Central memory CD4-positive, alpha-beta T cell (primary cell): ENCODE measurements at places on chromosomes 3 and 15.

DNA sequence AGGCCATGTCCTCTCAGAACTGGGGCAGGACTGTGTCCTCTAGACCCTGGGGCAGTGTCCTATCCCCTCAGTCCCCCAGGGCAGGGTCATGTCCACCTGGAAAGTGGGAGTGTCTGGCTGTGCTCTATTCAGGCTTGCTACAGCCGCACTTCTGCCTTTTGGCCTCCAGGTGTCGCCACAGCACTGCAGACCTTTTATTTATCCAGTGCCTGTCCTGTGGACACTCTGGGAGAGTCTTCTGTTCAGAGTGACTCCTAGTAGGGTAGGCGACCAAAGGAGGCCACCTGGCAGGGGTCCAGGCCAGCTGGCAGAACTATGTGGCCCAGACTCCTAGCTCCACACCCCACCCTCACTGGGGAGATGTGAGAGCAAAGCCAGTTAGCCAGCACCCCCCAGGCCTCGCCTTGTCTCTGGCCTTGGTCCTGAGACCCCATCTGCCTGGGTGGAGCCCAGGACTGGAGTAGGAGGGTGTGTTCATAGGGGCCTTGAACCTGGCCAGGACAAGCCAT, 3.9 kb downstream of the TMIE start:
- peak; percentile 59 for DNase-seq

GRCh38 chr15:33547876-33548275, 237.1 kb downstream of the RYR3 start:
- DNase-seq: no peak

- DNase-seq: no peak
Observed at GRCh38 chr3:10453431-10454163, 51.8 kb downstream of the ATP2B2 start.

DNA sequence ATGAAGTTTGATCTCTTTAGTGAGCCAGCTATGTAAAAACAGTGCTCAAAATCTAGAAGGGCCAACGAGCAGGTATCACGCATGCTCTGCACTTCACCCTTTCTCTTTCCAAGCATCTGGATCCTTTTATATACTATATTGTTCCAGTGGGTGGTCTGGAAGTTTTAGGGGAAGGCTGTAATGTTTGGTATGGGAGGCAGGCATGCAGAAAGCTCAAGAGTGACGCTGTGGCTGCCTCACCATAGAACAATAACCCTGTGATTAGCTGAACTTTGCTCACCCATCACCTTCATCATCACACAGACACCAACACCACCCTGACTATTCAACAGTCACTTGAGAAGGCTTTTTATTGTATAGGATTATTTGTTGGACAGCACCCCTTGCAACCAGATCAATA, 81.6 kb downstream of the FBN1 start:
- DNase-seq: no peak

- DNase-seq: no peak
Observed at GRCh38 chr15:79523266-79523665, 91.1 kb downstream of the MINAR1 start.

DNA sequence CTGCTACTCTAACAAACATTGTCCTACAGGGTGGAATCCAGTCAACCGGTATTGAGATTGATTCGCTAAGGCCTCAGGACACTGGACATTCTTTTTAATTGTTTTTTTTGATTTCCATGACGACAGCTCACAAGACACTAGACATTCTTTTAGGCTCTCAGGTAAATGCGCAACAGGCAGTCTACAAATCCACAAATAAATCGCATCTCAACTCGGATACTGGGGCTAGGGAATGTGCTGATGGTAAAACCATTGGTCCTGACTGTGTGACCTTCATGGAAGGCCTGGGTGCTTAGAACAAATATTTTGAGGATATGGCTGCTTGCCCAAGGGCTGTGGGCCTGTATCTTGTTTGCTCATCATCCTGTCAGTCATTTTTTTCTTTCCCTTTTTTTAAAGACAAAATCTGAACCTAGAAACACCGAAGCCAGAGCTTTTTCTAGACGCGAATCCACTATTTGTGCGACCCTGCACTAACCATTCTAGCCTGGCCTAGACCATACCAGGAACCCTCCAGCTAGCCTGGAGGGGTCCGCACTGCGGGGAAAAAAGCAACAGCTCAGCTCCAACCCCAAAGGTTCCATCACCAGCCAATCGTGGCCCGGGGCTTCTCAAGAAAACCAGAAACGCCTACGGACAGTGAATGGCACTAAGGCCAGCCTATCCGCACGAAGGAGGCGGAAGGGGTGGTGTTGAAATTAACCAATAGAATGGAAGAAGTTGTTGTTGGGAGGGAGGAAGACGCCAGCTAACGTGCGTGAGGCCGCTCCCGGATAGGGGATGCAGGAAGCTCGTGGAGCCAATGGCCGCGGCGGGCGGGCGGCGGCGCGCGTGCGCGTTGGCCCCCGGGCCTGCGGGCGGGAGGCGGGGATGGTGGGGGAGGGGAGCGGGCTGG, 18.1 kb upstream of the CHD2 start:
- peak; percentile 99 for DNase-seq

DNA sequence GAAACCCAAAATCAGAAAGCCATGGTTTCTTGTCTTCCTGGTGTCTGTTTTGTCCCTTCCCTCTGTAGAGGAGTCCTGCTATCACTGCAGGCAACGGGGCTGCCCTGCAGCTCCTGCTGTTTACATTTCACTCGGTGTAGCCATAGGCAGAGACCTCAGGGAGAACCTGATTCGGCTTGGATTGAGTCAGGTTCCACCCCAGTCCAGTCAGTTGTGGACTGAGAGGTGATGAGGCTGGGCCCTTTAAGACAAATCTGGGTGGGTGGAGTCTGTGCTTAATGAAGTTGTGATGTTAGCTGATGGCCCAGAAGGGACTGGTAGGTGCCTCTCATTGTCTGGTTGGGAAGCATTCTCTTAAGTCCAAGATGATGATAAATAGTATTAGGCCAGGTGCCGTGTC, 35.7 kb downstream of the FLNB start:
- no peak for DNase-seq

- no peak for DNase-seq
Observed at GRCh38 chr3:99954914-99955644, 137.4 kb downstream of the CMSS1 start.

DNA sequence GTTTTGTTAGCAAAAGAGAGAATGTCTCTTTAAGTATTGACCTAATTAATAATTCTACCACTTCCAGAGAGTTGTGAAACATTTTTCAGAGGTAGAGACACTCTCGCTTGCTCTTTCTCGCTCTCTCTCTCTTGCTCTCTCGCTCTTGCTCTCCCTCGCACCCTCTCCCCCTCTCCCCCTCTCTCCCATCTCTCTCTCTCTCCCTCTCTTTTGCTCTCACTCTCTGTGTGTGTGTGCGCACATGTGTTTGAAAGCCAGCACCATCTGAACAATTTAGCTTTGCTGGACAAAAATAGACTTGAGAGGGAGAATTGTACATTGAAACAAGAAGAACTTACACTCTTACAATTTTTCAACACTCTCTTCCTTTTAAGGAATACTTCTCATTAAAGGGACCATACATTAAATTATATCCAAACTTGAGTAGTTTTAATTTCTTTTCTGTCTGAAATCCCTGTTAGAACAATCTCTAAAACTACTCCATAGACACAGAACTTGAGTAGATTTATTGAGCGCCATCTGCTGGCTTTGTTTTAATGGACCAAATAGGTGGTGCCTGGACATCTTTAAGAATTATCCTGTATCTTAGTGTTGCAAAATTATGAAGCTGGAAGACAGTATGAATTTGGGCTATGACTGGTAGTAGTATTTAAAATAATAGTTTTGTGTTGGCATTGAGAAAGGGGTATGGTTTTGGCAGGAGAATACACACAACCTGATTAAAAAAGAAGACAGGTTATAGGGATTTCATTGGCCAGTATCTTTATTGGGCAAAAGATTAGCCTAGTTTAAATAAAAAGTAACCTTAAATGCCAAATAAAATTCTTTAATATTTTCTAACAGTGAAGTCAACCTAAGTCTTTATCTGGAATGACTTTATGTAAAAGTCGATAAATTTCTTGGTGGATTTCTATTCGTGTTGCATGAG, 124.6 kb downstream of the AKAP13 start:
- peak; percentile 27 for DNase-seq

DNA sequence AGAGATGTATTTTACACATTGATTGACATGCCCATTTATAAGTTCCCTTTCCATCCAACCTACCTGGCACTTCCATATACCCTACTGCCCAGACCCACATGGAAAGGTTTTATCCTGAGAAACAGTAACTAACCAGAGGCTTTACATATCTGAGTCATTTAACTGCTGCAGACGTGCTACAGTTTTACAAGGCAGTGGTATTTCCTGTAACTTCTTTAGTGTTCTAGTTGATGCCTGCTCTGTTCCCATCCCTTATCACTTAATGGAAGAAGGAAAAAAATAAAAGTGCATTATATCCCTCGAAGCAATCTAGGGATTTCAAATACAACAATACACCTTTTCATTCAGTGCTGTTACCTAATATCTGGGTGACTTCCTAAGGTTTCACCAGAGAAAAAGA, 107.1 kb downstream of the TMCO5A start:
- no peak for DNase-seq

DNA sequence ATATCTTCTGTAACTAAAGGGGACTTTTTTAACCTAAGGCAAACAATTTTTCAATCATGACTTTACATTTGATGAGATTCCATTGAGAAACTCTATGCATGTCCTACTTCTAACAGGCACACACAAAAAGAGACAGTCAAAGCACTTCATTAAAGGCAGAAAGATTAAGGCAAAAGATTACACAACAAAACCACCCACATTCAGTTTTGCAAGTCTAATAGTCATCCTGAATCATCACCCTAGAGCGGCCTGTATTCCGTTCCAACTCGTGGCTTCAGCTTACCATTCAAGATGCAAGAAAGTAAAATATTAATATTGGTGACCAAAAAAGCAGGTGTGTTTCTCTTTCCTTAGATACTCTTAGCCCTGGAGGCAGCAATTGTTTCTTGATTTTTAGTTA, 205.9 kb downstream of the P3H2 start:
- no peak for DNase-seq

GRCh38 chr15:62896969-62897486, 145.5 kb upstream of the TPM1 start:
- no peak for DNase-seq

GRCh38 chr15:49232236-49232806, 62.3 kb downstream of the GALK2 start:
- DNase-seq: no peak

DNA sequence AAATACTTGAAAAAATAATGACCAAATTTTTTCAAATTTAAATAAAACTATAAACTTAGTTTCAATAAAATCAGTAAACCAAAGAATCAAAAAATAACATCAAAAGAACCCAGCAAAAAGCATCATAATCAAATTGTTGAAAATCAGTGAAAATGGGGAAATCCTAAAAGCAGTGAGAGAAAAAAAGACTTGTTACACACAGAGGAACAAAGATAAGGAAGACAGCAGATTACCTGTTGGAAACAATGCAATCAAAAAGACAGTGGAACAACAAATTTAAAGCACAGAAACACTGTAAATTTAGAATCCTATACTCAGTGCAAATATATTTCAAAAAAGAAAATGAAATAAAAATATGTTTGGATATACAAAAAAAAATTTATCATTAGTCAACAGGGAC, 156.2 kb upstream of the LMCD1 start:
- DNase-seq: no peak

DNA sequence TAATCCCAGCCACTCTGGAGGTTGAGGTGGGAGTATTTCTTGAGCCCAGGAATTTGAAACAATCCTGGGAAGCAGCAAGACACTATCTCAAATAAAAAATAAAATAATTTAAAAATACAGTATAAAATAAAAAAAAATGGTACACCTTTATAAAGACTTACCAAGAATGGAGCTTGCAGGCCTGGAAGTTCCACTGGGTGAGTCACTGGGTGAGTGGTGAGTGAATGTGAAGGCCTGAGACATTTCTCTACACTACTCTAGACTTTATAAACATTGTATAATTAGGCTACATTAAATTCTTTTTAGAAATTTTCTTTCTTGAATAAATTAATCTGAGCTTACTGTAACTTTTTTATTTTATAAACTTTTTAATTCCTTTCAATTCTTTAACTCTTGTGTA, 609.1 kb upstream of the BCHE start:
- no peak for DNase-seq

DNA sequence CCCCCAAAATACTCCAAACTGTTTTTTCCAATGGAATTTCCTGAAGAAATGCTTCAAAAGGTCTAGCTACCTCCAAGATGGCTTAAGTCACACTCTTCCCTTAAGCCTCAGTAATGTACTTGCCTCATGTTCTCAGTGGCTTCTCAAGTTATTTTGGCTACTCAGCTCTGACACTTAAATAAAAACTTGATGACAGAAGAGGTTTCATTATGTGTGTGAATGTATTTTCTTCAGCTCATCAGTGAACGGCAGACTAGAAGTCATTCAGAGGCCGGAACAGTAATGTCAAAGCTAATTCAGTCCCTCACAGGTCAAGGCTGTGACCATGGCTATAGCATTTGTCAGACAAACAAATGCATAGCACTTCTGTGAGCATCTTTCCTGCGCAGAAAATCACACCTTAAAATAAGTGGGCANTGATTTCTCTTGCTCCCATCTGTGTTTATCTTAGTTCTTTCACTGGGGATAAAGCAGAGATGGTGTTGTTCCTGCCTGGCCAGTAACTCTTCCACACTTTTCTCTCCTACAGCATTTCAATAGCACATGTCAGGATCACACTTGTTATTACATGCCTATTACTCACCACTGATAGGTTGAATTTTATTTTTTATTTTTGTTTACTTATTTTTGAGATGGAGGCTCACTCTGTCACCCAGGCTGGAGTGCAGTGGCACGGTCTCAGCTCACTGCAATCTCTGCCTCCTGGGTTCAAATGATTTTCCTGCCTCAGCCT, 68.5 kb upstream of the PLCL2 start:
- no peak for DNase-seq

GRCh38 chr3:141275973-141276372, 44.3 kb downstream of the PXYLP1 start:
- DNase-seq: no peak

GRCh38 chr3:129045675-129046036, 14.9 kb upstream of the GP9 start:
- DNase-seq: peak; percentile 17

- DNase-seq: no peak
Observed at GRCh38 chr3:71944482-71945065, 159.6 kb upstream of the PROK2 start.

- DNase-seq: no peak
Observed at GRCh38 chr3:3227640-3228039, 48.1 kb upstream of the CRBN start.

DNA sequence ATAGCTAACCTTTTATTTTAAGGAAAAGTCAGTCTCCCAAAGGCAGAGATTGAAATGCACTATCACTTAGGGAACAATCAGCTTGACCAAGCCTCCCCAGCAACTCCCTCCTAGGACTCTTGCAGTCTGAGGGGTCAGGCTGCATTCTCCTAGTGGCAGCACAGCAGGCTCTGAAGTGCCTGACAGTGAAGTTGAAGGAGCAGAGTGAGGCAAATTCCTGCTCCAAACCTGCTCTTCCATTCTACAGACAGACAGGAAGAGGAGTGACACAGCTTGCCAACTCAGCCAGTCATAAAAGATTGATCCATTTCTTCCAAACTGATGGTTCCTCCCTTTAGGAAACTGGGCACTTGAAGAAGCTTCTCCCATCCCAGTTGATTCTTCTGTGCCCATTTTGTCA, 43.9 kb upstream of the SMAD3 start:
- DNase-seq: no peak
